Karpas-422 (cell line): ENCODE measurements at places on chromosomes 2 and 18.

DNA sequence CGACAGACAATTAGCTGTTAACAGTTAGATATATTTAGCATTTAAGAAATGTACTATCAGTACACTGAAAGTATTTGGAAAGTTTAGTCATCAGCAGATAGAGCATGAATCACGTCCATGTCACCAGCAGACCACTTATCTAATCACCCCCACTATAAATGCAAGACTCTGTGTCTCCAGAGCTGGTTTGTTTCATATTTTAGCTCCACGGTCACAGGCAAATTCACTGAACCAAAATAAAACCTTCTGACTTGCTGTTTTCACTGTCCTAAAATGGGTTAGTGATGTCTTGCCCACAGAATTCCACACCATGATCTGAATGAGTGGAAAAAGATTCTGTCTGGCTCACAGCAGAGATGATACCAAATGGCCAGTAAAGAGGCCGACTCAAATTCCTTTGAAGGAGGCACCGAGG lies 64.9 kb downstream of the CDH2 start:
- no peak for DNase-seq

DNA sequence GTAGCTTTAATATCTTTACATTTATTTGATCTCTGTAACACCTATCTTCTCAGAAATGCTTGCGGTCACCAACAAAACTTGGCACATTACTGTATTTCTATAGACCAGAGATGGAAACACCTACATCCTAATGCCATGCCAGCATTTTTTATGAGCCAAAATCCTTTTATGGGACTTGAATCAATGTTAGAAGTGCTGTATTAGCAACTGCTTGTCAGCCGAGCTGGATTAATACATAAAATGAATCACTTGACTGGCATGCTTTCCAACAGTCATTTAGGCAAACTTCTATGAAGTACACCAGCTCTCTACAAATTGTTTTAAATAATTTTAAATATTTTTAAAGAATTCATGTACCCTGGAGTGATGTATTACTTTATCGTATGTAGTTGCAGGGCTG lies 272.9 kb upstream of the NRP2 start:
- DNase-seq = no peak

DNA sequence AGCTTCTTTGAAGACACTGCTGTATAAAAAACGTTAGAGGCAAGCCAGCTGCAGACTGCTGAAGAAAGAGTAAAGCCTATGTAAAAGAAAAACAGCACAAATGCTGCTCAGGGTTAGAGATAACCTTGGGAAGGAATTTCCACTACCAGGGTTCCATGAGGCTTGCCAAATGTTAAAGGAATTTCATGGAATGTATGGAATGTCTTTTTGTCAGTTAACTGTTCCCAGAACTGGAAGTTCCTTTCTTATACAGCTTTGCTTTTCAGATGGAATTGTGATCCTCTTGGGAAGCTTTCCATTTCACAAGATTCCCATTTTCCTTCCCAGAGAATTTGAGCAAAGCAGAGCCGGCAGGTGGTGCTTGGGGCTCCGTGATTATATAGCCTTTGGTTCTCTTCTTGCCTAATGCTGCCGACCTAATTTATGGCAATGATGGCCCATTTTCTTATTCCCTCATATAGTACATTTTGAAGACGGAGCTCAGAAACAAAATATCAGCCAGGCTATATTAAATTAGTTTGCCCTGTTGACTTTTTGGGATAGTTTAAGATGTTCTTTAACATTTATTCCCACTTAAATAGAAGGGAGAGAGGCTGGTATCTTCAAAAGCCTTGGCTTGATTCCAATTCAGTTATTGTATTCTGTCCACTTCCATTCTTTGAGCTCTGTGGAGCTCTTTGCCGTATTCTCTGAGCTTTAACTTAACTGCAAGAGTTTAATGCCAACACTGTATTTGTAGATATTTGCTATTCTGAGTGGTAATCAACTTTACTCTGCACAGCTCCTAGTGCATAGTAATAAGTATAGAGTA lies 162.3 kb downstream of the PHLPP1 start:
- DNase-seq = no peak

DNA sequence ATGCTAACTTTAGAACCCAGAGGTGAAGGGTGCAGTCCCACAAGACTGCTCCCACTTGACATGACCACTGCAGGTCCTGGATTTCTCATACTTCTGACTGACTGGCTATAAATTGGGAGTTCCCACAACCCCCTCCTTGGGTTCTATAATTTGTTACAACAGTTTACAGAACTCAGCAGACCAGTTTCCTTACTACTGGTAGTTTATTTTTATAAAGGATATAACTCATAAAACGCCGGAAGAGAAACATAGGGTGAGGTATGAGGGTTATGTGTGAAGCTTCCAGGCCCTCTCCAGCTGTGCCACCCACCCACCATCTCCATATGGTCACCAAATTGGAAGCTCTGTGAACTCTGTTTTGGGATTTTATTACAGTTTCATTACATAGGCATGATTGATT lies 839.6 kb downstream of the TSN start:
- no peak for DNase-seq
